ENCODE measurements at places on chromosomes 7 and 10.

GRCh38 chr10:77244286-77244685 is 393.3 kb downstream of the KCNMA1 start:
- DNase-seq, result no peak

- no peak for DNase-seq
Measured at GRCh38 chr7:85765698-85766298, 578.9 kb upstream of the SEMA3D start.

GRCh38 chr10:124644771-124645415 is 99.3 kb downstream of the FAM53B start:
- DNase-seq, result no peak

- DNase-seq, result no peak
Measured at GRCh38 chr10:83254698-83255097, 884.6 kb upstream of the GHITM start.

- DNase-seq, result peak; percentile 69
Measured at GRCh38 chr7:131424219-131424822, 96.6 kb downstream of the MKLN1 start.

DNA sequence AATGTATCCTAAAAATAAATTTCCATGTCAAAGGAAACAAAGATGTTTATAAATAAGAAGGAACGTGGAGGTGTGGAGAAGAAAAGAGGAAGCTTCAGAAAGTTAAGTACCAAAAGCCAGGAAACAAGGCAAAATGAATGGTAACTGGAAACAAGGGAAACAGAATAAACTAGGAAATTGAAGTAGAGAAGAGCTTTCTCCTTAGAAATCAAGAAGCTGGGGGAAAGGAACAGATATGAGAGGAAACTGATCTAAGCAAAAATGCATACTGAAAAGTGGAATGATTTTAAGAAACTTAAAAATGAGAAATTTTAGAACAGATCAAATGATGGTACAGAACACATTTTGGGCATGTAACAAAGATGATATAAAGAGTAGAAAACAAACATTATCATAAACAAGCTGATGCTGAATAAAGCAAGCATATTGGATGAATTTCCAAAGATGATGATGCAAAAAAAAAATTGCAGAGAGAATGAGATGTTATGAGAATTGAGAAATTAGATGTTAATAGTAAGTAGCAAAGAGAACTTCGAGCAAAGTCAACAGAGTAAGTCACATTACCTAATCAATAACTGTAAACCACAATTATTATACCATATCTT is 1.9 kb downstream of the BRAF start:
- no peak for DNase-seq

DNA sequence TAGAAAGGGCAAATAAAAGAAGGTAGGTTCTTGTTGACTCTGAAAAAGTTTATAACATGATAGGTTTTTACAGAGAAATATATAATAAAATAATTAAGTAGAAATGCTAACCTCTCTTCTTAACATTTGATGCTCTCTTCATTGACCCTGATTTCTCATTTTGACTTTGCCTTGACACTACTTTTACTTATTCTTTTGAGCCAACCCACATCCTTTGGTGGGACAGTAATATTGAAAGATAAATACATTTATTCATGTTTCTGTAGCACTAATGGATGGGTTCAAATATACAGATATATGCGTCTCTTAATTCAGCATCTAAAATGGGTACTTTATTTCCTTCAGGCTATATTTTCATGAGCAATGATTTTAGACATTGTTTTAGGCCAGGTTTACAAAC is 34.4 kb downstream of the DDC start:
- no peak for DNase-seq
